ENCODE measurements at places on chromosomes 3 and 15.

- DNase-seq: no peak
These were observed 835 bp upstream of the TTLL3 start for GRCh38 chr3:9809239-9809614.

- DNase-seq: no peak
These were observed 25.7 kb downstream of the ACAA1 start for GRCh38 chr3:38111201-38111600.

DNA sequence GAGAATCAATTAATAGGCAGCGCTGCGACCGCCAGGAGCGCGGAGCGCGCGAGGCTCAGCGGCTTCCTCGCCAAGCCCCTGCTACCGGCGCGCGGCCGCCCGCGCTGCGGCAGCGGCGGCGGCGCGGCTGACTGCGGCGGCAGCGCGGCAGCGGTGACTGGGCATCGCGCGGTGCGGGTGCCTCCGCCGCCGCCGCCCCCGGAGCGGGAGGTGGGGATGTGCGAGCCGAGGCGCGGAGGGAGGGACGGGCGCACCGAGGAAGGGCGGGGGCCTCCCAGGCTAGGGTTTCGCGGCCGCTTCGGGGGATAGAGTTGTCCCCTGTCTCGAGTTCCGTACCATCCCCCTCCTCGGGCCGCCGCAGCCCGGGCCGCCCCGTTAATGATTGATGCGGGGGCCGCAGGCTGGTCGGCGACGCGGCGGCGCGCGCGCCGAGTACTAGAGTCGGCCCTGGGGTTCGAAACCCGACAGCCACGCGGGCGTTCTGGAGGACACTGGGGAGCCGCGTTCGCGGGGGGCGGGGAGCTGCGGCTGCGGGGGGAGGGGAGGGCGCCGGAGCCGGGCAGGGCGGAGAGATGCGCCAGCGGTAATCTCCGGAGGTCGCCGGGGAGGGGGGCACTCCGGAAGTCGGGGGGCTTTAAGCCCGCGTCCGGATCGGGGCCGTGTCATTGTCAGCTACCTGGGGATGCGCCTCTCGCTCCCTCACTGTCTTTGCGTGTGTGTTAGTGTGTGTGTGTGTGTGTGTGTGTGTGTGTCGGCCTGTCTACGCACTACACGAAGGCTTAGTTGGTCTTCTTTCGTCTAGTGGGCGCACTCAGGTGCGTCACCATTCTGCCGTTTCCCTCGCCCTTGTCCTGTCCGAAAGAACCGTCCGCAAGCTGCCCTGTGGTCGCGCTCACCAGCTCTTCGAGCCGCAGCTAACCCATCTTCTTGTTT lies at the start of gene PAQR9:
PAQR9 (minus strand) TSS at position 159 of the 933 bp plus-strand sequence. CDS start 338 bp downstream, outside the sequence.
- DNase-seq: no peak

GRCh38 chr3:186277268-186277909 lies 84.6 kb downstream of the DGKG start:
- peak; percentile 39 for DNase-seq

GRCh38 chr3:167978071-167978470 lies 117.7 kb downstream of the GOLIM4 start:
- DNase-seq: no peak

Data from RCC 7860 (cell line).